Renal cortex interstitium (tissue), 15 donors: ENCODE measurements at places on chromosomes 16 and 17. TPM values are rescaled to one million over a fixed set of nuclear protein-coding genes. Genes with fewer than 3 reads are reported as not detected.

Gene NUTF2
- polyA plus RNA-seq, result 129 TPM

DNA sequence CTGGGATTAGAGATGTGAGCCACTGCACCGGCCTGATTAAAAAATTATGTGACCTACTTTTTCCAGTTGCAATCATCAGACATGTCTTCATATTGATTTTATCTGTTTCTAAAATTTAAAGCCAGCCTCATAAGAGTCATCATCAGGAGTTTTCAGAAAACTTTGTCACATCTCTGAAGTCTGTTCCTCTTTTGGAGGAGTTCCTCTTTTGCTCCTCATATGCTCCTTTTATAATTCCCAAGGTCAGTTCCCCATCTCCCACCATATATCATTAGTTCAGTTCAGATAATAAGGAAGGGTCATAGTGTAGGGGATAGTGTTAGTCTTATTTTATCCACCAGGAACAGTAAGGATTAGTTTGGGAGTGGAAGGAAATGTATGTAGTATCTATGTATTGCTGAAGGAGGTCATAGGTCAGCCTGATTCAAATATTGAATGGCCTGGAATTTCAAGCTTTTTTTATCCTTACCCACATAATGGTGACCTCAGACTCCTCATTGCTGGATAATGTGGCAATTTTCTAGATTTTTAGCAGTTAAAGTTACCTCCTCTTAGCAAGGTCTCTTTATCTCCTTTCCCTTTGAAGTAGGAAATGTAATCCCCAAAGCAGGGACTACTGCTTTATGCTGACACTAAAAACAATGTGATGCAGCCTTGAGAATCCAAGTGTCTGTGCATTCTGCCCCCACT, 13.8 kb upstream of the DUSP14 start:
- no peak for DNase-seq

Gene MYCBPAP
- polyA plus RNA-seq, result 1.4 TPM

- no peak for DNase-seq
These were observed 83.5 kb downstream of the CDYL2 start for GRCh38 chr16:80720804-80721371.

Gene TBC1D28
- polyA plus RNA-seq, result not detected

Gene AANAT
- 0.37 TPM for polyA plus RNA-seq

DNA sequence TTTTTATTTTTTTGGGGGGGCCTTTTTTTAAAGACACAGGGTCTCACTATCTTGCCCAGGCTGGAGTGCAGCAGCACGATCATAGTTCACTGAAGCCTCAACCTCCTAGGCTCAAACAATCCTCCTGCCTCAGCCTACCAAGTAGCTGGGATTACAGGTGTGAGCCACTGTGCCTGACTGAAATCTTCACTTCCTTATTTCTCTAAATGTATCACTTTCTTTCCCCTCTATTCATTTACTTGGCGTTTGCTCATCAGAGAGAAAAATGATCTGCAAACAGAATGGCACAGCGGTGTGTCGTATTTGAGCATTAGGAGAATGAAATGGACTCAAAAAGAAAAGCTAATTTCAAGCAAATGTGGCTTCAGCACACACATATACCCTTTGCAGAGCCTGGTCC, 44.3 kb upstream of the CDH5 start:
- no peak for DNase-seq

Gene RAB11FIP4
- polyA plus RNA-seq, result 14.2 TPM

DNA sequence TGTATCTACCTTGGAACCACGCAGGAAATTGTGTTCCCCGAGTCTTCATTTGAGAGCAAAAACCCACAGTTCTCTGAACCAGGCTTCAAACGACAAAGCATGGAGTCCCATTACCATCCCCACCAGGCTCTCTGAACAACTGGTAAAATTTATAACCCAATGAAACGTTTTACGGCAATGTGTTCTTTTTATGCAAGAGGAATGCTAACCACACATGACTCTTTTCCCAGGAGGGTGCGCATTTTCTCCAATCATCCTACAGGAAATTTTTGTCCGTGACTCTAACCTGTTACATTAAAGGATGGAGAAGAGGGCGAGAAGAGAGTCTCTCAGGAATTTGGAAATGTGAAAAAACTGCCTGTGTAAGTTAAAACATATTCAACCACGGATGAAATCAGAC, 17.8 kb downstream of the STX8 start:
- no peak for DNase-seq

Gene AGRP
- polyA plus RNA-seq, result 0.53 TPM

DNA sequence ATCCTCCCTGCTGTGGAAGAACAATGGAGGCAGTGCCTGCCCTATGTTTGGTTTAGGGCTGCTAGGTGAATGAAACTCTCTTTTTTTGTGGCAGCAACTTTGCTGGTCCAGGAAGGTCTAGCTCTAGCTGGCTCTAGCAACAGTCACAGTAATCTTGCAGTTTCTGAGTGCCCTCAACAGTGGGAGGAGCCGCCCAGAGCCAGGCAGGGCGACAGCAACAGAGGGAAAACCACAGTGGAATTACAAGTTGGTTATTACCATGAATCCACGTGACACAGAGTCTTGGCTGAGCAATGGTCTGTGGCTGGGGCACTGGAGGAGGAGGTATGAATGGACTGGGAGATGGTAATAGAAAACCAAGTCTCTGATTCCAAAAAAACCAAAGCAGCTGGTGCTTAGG, 10.3 kb downstream of the HSPB9 start:
- DNase-seq, result peak; percentile 59

Gene FBXW10B
- polyA plus RNA-seq, result 0.26 TPM

DNA sequence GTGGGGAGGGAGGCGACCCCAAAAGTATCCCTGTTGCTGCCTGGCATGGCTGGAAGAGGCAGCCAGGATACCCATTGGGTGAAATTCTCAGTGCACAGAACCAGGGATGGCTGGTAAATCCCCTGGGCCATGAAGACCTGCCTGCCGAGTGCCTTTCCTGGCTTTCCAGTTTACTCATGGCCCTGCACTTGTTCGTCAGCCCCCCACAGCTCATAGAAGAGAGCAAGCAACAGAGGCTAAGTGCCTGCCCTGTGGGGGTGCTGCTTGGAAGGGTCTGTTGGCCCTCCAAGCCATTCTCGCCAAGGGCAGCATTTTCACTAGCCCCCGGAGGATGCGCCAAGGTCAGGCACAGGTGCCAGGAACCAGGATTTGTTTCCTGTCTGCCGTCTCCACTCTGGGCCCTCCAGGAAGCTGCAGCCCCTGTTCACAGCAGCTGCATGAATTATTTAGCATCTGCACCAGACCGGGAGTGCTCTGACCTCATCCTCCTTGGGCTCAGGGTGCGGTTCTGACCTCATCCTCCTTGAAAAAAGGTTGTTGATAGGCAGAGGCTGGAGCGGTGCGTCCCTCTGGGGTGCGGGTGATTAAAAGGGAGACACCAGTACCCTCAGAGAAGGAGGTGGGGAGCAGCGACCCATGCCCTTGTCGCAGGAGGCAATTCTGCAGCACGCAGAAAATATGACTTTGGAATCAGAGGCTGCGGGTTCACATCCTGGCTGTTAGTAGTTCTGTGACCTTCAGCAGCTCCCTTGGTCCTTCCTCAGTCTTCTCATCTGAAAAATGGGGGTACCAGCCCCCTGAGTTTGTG, 14.2 kb upstream of the CD300A start:
- DNase-seq, result no peak

Gene NPIPB13
- polyA plus RNA-seq, result 11.1 TPM

Gene PNMT
- 1.3 TPM for polyA plus RNA-seq

GRCh38 chr16:11407047-11407982, 62.1 kb downstream of the RMI2 start:
- peak; percentile 49 for DNase-seq

Gene PRR35
- 5.7 TPM for polyA plus RNA-seq

Gene NLK
- 45.6 TPM for polyA plus RNA-seq

DNA sequence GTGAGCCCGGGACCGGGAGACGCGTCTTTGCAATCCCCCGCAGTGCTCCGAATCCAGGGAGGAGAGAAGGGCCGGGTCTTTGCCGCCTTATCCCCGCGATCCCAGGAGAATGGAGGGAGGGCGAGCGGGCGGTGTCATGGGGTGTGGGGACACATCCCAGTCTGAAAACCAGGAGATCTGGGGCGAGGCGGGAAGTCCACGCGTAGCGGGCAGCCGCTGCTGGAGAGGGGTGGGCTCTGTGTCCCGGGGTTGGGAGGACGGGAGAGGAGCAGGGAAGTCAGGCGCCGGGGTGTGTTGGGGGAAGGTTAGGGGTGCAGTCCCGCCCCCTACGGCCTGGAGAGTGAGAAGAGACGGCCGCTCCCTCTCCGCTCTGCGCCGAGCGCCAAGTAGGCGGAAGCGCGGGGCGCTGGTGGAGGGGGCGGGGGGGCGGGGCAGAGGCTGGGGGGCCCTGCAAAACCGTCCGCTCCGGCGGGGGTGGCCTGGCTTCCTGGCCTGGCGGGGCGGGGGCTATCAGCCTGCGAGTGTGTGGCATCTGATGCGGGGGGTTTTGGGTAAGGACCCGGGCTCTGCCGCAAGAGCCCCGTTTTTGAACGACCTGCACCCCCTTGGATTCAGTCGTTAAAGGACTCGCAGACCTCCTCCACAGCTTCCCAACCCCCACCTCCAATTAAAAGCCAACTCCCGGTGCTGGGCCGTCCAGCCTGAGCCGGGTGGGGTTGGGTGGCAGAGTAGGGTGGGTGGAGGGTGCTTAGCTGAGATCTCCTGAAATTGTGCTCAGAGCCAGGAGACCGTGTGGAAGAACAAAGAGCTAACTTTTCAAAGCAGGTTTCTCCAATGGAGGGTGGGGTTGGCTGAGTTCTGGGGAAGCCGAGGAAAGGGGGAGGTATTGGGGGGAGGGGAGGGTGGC, 654 bp downstream of the LASP1 start:
- DNase-seq, result no peak

DNA sequence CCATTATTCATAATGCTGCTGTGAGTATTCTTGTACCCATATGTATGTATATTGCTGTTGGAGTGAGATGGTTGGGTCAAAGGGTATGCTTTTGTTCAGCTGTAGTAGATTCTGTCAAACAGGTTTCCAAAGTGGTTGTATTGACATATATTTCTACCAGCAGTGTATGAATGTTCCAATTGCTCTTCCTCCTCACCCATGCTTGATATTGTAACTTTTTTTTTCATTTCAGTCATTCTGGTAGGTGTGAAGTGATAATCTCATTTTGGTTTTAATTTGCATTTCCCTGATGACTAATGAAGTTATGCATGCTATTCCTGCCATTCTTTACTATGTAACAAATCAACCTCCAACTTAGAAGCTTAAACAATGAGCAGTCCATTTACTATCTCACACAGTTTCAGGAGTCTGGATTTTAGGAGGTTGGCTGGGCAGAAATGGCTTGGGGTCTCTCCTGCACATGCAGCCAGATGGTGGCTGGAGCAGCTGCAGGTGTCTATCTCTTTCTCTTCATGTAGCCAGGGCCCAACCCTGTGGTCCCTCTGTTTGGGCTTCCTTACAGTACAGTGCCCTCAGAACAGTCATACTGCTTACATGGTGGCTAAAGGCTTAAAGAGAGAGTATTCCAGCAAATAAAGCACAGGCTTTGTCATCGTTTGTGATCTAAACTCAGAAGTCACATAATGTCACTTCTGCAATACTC, 21.2 kb downstream of the ERAL1 start:
- DNase-seq, result no peak

GRCh38 chr16:82580298-82580890, 46.4 kb upstream of the CDH13 start:
- no peak for DNase-seq

Gene ANKRD40
- polyA plus RNA-seq, result 48.9 TPM

DNA sequence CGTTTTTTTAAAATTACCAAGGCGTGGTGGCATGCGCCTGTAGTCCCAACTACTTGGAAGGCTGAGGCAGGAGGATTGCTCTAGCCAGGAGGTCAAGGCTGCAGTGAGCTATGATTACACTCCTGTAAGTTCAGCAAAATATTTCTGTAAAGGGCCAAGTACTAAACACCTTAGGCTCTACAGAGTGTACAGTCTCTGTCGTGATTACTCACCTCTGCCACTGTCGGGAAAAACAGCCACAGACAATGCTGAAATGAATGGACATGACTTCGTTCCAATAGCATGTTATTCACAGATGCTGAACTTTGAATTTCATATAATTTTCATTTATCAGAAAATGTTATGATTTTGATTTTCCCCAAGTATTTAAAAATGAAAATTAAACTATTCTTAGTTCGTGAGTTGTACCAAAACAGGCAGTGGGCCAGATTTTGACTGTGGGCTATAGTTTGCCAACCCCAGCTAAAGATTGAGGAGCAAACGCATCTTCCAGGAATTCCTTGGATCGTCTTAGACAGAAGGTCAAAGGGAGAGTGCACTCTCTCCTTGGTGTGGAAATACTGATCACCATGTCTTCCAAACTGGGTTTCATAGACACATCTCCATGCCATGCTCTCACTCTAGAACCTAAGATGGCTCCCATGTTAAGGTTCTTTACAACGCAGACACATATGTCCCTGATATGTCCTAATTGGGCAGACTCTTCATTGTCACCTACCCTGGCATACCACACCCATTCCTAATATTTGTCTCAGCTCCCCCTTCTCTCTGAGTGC, 89.5 kb downstream of the MARF1 start:
- DNase-seq, result no peak

Gene USP6
- polyA plus RNA-seq, result 2.9 TPM

Gene TNP2
- polyA plus RNA-seq, result not detected

- DNase-seq, result peak; percentile 20
These were observed 392.9 kb upstream of the EEF2KMT start for GRCh38 chr16:5490499-5490898.

Gene MFSD6L
- polyA plus RNA-seq, result 2.4 TPM

DNA sequence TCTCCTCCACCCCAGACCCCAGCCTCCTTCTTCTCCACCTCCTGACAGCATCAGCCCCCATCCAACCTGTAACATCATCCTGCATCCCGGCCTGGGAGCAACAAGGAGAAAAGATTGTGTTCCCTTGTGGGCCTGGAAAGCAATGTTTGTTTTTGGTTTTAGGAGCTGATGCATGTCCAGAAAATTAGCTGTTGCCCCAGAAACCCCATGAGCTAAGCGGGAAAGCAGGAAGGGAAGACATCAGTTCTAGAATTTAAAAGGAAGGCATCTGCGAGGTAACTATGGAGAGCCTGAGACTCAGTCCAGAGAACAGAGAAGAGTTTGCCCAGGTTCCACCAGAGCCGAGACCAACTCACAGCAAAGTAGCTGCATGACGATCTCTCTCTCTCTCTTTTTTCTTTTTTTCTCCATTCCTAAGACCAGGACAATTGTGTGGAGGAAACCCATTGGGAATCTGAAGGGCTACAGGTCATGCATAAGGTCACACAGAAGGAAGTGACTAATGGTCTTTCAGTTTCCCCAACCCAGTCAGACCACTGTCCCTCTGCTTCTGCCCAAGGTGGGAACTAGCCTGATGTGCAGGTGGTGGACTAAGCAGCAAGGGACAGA, 124.4 kb downstream of the SLC39A11 start:
- DNase-seq, result no peak

- no peak for DNase-seq
These were observed 772 bp upstream of the NUP93 start for GRCh38 chr16:56728980-56729734.

GRCh38 chr17:4969047-4969550, 1.5 kb upstream of the SPAG7 start:
- no peak for DNase-seq

DNA sequence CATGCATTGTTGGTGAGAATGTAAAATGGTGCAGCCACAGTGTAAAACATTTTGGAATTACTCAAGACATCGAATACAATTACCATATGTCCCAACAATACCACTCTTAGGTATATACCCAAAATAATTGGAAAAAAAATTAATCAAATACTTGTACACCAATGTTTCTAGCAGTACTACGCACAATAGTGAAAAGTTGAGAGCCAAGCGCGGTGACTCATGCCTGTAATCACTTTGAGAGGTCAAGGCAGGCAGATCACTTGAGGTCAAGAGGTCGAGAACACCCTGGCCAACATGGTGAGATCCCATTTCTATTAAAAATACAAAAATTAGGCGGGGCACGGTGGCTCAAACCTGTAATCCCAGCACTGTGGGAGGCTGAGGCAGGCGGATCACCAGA, 3.5 kb upstream of the MEIOC start:
- no peak for DNase-seq

GRCh38 chr17:50949989-50950877, 84.1 kb upstream of the TOB1 start:
- no peak for DNase-seq
